Hepatocyte (in vitro differentiated cells): ENCODE measurements at places on chromosomes 11 and 22. TPM values are rescaled to one million over a fixed set of nuclear protein-coding genes. Genes with fewer than 3 reads are reported as not detected.

The MAJIN gene
- not detected in 2 replicates for total RNA-seq

The LRRC51 gene
- total RNA-seq, result 2.1 and 4.5 TPM in 2 replicates

The CD3G gene
- 0.50 and 1.1 TPM in 2 replicates for total RNA-seq

The ZC3H12C gene
- total RNA-seq, result 9.7 and 12.3 TPM in 2 replicates

The BRSK2 gene
- 4.7 and 6.8 TPM in 2 replicates for total RNA-seq

The CYP2D6 gene
- total RNA-seq, result 2.2 and 3.8 TPM in 2 replicates
